ENCODE measurements at places on chromosomes 11 and 22.

DNA sequence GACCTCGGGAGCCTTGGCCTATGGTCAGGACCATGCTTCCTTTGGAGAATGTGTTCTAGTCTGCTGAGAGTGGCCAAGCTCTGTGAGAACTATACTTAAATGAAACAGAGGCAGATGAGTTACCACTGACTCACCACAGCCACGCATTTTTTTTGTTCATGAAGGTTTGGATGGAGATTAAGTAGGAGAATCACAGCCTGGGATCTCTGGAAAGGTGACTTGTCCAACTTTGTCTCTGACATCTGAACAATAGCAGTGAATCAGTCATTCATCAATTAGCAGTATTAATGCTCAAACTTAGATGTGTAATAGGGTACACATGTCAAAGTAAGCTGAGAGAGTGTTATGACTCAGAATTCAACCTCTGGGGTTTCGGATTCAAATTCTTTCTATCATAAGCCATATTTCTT is 100.7 kb upstream of the ANO3 start:
- no peak for DNase-seq

- no peak for DNase-seq
Measured at GRCh38 chr11:126853732-126854131, 146.8 kb downstream of the KIRREL3 start.

DNA sequence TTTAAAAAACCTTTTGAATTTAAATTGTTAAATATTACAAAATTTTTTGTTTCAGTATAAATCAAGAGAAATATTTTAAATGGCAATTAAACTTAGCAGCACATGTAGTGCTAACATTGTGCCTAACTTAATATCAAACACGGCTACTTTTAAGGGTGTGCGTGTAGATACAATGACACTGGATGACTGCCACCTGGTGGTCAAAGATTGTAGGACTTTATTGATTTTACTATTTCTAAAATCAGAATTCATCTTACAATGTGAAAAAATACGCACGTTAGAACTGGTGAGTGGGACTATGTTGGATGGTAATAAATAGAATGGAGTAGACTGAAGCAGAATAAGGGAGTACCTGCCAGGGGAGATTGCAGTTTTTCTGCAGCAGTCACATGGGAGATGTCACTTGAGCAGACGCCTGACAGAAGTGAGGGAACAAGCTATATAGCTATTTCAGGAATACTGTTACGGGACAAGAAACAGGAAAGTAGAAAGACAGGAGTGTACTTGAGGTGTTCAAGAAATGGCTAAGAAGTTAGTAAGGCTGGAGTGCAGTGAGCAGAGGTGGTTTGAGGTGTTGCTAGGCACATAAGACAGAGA is 52.9 kb downstream of the UVRAG start:
- peak; percentile 12 for DNase-seq

- no peak for DNase-seq
Measured at GRCh38 chr11:27907091-27907490, 200.9 kb downstream of the KIF18A start.

DNA sequence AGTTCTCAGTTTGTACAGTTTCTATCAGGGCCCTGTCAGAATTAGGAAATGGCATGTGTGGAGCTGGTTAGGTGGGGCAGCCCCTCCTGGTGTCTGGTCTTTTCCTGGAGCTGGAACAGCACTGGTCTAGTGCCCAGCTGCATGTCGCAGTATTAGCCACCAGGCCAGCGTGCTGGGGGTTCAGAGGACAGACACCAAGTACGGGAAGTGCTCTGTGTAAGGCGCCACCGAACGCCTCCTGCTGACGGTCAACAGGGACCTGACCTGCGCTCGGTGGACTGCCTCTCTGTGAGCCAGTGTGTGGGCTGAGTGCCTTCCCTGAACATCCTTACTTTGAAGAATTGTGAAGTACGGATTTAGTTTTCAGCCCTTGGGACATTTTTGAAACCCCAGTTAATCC is 33.9 kb downstream of the AP2A2 start:
- DNase-seq: no peak

- no peak for DNase-seq
Measured at GRCh38 chr11:88424881-88425280, 87.3 kb upstream of the CTSC start.

- DNase-seq: no peak
Measured at GRCh38 chr11:115475564-115475963, 28.7 kb downstream of the CADM1 start.

All from activated naive CD4-positive, alpha-beta T cell (primary cell).